ENCODE measurements at places on chromosomes 6 and 20.

GRCh38 chr20:52971498-52972189, 514 bp upstream of the TSHZ2 start:
- DNase-seq: no peak

GRCh38 chr6:15254070-15254975, 8.5 kb downstream of the JARID2 start:
- no peak for DNase-seq

GRCh38 chr6:101352316-101352715, 41.2 kb upstream of the GRIK2 start:
- no peak for DNase-seq

- peak; percentile 45 for DNase-seq
These were observed 31.9 kb upstream of the EIF2S2 start for GRCh38 chr20:34143951-34144350.

- DNase-seq: no peak
These were observed 1136.0 kb downstream of the HACE1 start for GRCh38 chr6:103723438-103724322.

- DNase-seq: no peak
These were observed 40.6 kb upstream of the REV3L start for GRCh38 chr6:111523484-111524167.

- DNase-seq: peak; percentile 42
These were observed 12.0 kb downstream of the CD83 start for GRCh38 chr6:14129575-14129974.

- DNase-seq: peak; percentile 76
These were observed 16.7 kb upstream of the PRDM1 start for GRCh38 chr6:106069478-106069877.

GRCh38 chr6:33779290-33779689, 9.6 kb downstream of the LEMD2 start:
- no peak for DNase-seq

GRCh38 chr6:13478525-13478966, 8.9 kb downstream of the GFOD1 start:
- DNase-seq: no peak

- DNase-seq: no peak
These were observed 68.4 kb downstream of the RPP40 start for GRCh38 chr6:4935486-4935885.

DNA sequence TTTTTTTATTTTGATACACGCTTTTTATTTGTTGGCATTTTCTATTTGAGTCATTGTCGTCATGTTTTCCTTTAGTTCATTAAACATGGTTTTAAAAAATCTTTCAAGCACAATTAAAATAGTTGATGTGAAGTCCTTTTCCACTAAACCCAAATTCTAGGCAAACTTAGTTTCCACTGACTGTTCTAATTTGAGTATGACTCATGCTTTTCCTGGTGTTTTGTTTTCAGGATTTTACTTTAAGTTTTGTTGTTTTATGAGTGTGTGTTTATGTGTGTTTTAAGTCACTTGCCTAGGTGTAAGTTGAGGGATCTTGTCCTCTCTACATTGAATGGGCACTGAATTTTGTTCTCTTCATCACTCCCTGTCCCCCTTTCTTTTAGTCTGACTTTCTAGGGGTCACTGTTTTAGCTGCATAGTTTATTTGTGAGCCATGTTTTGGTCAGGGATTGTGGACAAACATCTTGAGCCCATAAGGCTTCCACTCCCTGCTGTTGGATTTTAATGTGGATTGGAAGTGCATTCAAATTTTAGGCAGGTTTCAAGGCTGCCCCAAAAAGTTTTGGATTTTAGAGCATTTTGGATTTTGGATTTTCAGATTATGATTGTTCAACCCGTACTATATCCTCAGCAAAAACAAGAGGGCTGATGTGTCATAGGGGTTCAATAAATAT, 94.8 kb downstream of the CDYL start:
- DNase-seq: no peak

- peak; percentile 38 for DNase-seq
These were observed 8.7 kb upstream of the APCDD1L start for GRCh38 chr20:58523971-58524315.

- peak; percentile 91 for DNase-seq
These were observed 12.9 kb upstream of the TBC1D22B start for GRCh38 chr6:37244430-37245310.

- no peak for DNase-seq
These were observed 22.2 kb downstream of the PGBD1 start for GRCh38 chr6:28303570-28303969.

DNA sequence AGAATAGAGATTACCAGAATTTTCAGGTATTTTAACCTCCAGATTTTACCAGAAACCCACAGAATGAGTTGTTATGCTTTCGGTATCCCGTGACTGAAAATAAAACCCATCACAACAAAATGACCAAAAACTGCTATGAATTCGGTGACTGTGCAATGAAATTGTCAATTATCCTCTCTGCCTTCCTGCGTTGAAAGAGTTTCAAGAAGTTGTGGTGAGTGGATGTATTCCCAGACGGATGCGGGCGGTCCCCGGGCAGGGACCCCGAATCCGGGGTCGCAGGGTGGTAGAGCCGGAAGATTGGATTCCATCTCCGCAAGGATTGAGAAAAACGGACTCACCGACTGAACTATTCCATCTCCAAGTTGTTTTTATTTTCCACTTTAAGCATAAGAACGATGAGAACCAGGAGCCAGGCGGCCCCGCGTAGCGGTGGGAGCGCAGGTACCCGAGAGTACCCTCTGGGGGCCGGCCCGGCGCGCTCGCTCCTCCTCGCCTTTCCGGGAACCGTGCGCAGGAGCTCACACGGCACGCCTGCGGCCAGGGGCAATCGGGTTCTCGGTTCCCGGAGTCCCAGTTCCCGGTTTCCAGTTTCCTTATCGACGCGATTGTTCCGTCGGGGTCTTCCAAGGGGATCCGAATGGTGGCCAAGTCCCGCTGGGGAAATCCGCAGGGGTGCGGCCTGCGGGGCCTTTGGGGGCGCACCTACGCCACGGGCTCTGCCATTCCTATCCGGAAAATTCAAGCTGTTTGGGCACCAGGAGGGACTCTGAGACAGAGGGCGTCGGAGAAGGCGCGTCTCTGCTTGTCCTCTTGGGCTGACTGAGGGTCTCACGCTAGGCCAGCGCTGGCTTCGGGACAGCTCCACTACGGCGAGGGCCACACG, 104.9 kb upstream of the PRDM1 start:
- no peak for DNase-seq

- DNase-seq: no peak
These were observed 1.3 kb downstream of the SIRPB2 start for GRCh38 chr20:1489764-1490436.

- DNase-seq: peak; percentile 46
These were observed 7.2 kb upstream of the IL20RA start for GRCh38 chr6:137051790-137052472.

GRCh38 chr6:5486214-5486613, 224.9 kb downstream of the FARS2 start:
- no peak for DNase-seq

DNA sequence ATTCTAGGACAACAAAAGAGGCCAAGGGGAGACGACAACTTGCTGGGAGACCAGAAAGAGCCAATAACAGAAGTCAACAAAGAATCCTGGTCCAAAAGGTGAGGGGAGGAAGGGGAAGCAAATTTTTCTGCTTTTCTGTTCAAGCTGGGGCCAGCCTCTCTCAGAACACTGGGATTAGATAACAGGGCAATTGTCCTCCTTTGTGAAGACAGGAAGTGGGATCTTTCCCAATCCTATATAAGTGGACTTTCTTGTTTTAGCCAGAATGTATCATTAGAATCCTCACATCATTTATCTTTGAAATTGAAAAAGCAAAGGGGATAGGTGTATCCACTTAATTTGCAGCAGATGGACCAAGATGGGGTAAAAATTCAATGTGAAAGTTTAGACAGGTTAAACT, 101.2 kb upstream of the COL21A1 start:
- DNase-seq: no peak

- no peak for DNase-seq
These were observed 211.4 kb upstream of the ECI2 start for GRCh38 chr6:4346659-4347333.

- no peak for DNase-seq
These were observed 614.0 kb upstream of the EYS start for GRCh38 chr6:66321017-66321416.

DNA sequence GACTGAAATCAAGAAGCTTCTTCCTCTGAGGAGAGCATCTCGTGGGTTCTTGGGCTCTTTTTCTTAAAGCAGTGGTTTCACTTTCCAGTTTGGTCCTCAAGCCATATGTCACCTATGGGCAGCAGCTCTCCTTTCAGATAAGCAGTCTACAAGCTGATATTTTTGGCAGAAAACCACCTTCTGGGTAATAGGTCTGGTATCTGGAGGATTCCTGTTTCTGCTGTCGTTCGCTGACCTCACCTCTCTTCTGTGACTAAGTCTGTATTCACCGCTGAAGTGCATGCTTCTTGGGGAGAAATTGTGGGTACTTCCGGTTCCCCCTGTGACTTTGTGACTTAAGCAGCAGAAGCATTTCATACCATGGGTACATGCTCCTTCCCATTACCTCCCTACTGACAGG, 193.6 kb downstream of the EDN1 start:
- peak; percentile 99 for DNase-seq

GRCh38 chr6:157518397-157519250, 137.6 kb downstream of the ZDHHC14 start:
- DNase-seq: peak; percentile 23

DNA sequence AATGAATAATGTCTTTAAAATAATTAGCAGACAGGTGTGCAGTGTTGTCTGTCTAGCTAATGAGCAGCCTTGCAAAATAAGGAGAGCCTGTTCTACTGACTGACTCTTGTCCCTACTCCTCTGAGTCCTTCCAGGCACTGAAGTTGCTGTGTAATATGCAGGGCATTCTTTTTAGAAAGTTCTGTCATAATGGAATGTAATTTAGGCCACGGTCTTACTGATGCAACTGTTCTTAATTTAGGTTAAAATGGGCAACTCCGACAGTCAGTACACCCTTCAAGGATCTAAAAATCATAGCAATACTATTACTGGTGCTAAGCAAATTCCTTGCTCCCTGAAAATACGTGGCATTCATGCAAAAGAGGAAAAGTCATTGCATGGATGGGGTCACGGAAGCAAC, 133.9 kb downstream of the TIAM2 start:
- DNase-seq: no peak

GRCh38 chr20:9686866-9687265, 152.0 kb downstream of the PAK5 start:
- no peak for DNase-seq

GRCh38 chr6:1827984-1828793, 218.5 kb downstream of the FOXC1 start:
- no peak for DNase-seq

GRCh38 chr6:2630891-2631571, 119.7 kb downstream of the MYLK4 start:
- peak; percentile 73 for DNase-seq

DNA sequence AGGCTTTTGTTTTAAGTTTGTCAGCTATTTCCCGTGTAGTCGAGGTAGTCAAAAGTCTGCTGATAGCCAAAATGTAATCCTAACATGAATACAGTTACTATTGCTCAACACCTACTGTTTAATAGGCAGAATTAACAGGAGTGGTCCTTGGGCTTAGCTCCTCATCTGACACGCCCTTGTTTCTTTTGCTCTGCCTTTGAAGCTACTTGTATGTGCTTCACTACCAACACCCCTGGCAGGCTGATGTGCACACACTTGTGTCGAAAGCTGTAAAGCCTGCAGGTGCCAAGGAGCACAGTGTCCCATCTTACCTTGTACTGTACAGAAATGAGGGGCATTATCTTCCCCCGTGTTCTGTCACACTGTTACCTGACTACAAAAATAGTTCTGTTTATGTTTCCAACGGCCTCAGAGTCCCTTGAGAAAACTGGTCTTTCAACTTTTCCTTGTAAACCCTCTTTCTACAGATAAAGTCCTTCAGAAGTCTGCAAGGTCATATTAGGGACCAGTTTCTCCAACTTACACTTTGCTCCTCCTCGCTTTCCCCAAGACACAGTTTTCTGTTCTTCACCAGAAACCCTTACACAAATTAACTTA, 9.3 kb downstream of the SDHAF4 start:
- DNase-seq: no peak

DNA sequence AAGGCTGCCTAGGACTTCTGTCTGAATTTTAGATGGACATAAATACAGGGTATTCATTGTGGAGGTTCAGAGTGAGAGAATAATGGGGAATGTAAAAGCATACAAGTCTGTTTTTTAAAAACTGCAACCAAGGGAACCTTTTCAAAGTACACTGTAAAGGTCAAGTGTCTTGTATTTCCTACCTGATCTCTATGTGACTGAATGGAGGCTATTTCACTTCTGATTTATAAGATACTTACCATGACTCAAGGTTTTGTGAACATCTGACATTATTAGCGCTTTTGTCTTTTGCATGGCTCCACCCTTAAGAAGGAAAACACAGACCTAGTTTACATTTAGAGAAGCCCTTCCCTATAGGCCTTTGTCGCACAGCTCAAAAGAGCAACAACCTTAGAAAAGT, 126.5 kb downstream of the ZFAND3 start:
- no peak for DNase-seq

GRCh38 chr6:124131259-124131658, 327.6 kb downstream of the NKAIN2 start:
- peak; percentile 61 for DNase-seq

DNA sequence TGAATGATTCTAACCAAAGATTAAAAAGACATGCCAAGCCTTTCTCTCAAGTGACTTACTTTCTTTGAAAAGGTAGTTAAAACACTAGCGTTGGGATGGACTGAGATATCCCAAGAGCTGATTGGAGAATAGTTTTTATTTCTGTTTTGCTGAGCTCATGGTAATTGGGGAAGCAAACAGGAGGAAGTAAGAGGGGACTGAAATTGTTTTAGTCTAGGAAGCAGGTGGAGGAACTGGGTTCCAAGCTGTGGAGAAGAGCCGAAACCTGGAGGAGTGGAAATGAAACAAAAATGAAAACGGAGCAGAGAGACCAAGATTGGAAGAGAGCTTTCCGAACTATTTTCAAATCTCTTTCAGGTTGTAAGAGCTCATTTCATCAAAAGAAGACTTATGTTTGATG, 59.9 kb upstream of the TENT5A start:
- DNase-seq: no peak

GRCh38 chr6:155219299-155219698, 44.5 kb upstream of the CLDN20 start:
- DNase-seq: no peak

- no peak for DNase-seq
These were observed 90.5 kb upstream of the THBS2 start for GRCh38 chr6:169343886-169344749.

DNA sequence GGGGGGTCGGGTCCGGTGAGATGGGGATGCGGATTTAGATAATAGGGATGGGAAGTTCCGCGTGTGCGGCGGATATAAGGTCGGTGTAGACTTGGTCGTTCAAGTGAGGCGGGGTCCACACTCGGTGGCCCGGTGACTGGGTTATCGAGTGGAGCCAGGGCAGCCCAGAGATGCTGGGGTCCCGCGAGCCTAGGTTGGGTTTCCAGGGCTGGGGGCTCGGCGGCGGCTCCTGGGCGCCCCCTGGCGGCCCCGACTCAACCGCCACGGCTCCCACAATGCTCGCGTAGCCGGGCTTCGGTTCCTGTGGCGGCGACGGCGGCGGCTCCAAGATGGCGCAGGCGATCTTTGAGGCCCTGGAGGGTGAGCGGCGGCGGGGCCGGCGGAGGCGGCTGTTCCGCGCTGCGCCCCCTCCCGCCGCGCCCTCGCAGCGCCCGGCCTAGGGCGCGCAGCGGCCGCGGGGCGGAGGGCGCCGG, at the start of gene ZNF341:
TSS of gene ZNF341 (plus strand) at position 304 of the 473 bp plus-strand sequence. CDS start at position 330, 26 bp downstream.
- DNase-seq: peak; percentile 72

Data from A172 (cell line).